A549 treated with RU486 at 1 μM for 4 hours (cell line): ENCODE measurements at places on chromosomes 12 and 14. TPM values are rescaled to one million over a fixed set of nuclear protein-coding genes. Genes with fewer than 3 reads are reported as not detected.

Gene SLCO1B1
- total RNA-seq: 0.22 to 0.70 TPM (median 0.42 TPM) in 5 replicates

Gene RD3L
- total RNA-seq: not detected in 5 replicates

Gene FIGNL2
- total RNA-seq: 0.22 to 0.41 TPM (median 0.30 TPM) in 5 replicates

Gene OR4E2
- not detected in 5 replicates for total RNA-seq

Gene XPOT
- total RNA-seq: 39.9 to 55.5 TPM (median 51.1 TPM) in 5 replicates

Gene NRIP2
- not detected in 5 replicates for total RNA-seq
